ENCODE measurements at places on chromosomes 6 and 20. TPM values are rescaled to one million over a fixed set of nuclear protein-coding genes. Genes with fewer than 3 reads are reported as not detected.
A peak's percentile ranks its signal among the peaks of the same experiment; 100 is the strongest.

Gene SLC22A3
- not detected for total RNA-seq

Gene FOXF2
- not detected for total RNA-seq

Gene TTLL9
- total RNA-seq = 2.9 TPM

Gene ERVFRD-1
- total RNA-seq = not detected

Gene ECT2L
- not detected for total RNA-seq

Gene GGTLC1
- total RNA-seq = not detected

Gene LAMA4
- 14.7 TPM for total RNA-seq

Gene IL20RA
- not detected for total RNA-seq

Gene FOXA2
- total RNA-seq = 0.09 TPM

Gene DEFB132
- total RNA-seq = not detected

GRCh38 chr6:136772685-136773472 is 19.4 kb downstream of the MAP3K5 start:
- no peak for DNase-seq

- DNase-seq = no peak
These were observed 822.7 kb downstream of the GRIK2 start for GRCh38 chr6:102216232-102216631.

DNA sequence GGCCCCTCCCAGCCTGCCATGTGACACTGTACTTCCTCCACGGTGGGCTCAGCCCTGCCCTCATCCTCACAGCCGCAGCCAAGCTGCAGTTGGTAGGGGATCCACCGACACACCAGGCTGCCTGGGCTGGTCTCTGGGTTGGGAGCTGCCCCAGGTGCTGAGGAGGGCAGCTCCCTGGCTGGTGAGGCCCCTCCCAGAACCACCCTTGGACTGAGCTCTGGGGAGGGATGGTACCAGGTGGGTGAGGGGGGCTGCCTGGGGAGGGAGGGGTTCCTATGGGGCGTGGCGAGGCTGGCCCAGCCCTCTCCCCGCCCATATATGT is 185 bp upstream of the TNFRSF6B start:
- no peak for DNase-seq

GRCh38 chr6:106134906-106135634 is 48.9 kb downstream of the PRDM1 start:
- DNase-seq = no peak

GRCh38 chr6:149064660-149065015 is 252.9 kb upstream of the TAB2 start:
- DNase-seq = no peak

DNA sequence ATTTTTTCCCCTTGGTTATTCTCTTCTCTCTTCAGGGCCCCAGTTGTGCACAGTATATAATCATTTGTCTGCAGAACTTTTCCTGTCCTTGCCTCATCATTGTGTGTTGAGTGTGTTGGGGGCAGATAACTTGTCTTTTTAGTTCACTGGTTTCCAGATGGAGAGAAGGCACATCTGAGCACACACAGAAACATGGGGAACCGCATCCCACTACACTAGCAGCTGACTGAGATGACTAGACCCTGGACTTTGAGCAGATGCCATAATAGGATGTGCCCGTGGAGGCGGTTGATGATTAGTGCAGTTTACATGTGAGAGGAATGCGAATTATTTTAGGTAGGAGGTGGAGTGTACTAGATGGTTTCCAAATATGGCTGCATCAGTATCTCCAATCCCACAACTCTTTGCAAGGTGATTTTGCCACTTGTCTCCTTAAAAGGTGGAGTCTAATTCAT is 26.5 kb upstream of the SH3BGRL2 start:
- no peak for DNase-seq

DNA sequence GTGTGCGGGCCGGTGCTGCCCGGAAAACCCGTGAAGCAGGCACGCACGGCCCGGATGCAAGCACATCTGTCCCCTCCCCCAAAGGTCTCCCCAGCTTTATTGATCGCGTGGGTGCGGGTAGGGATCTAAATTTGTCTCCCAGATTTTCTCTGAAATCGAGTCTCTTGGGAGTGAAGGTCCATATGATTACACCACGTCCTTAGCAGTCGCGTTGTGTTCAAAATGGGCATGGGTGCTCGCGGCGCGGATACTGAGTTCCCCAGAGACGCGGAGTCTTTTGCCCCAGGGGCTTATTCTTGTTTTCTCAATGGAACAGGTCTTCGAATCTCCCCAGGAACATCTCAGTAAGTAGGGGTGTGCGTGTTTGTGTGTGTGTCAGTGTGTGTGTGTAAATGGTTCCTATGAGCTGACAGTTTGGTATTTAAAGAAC is 2.8 kb upstream of the ZNF292 start:
- DNase-seq = peak; percentile 6

GRCh38 chr6:90411292-90411781 is 114.7 kb upstream of the BACH2 start:
- DNase-seq = no peak

GRCh38 chr6:142485256-142485655 is 183.4 kb downstream of the ADGRG6 start:
- no peak for DNase-seq

GRCh38 chr6:82246802-82247504 is 591 bp downstream of the IBTK start:
- DNase-seq = peak; percentile 60

DNA sequence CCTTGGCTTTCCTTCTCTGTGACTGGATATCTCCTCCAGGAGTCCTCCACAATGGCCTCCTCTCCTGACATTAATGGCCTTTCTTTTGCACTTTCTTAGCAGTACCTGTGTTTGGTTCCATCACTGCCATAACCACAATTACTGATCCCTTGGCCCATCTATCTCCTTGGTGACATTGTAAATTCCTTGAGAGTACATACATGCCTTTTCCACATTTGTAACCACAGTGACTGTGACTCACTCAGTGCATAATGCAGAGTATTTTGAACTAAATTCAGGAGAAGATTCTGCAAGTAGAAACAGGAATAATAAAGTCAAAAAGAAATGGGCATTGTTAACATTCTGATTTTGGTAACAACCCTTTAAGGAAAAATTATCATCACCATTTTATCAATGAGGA is 197.2 kb upstream of the SOX4 start:
- DNase-seq = no peak

- DNase-seq = no peak
These were observed 1.3 kb downstream of the CEP85L start for GRCh38 chr6:118649918-118650581.

DNA sequence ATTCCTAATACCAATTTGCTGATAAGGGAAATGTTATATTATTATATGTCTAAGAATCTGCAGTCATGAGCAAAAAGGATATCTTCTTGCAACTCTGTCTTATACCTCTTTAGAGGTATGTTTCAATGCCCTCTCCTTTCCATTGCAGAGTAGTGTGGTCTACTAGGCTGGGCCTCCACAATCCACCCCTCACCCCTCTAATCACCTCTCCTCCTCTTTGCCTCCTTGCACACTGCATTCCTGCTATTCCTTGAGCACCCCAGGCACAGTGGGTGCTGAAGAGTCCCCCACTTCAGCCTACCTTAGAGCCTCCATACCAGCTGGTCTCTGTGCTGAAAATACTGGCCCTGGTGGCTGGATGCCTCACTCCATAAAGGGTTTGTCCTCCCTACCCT is 26.9 kb downstream of the ARMC2 start:
- no peak for DNase-seq

GRCh38 chr6:109096208-109096607 is 901 bp downstream of the CEP57L1 start:
- DNase-seq = no peak

DNA sequence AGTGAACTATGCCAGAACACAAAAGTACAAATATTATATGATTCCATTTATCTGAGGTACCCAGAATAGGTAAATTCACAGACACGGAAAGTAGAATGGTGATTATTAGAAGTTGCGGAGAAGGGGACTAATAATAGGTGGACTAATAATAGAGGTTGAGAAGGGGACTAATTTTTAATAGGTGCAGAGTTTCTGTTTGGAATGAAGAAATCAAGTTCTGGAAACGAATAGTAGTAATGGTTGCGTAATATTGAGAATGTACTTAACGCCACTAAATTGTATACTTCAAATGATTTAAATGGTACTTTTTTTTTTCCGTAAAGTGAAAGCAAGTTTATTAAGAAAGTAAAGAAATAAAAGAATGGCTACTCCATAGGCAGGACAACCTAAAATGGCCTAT is 33.2 kb downstream of the B4GALT5 start:
- no peak for DNase-seq

GRCh38 chr6:29924731-29925130 is 17.6 kb upstream of the HLA-A start:
- DNase-seq = no peak

DNA sequence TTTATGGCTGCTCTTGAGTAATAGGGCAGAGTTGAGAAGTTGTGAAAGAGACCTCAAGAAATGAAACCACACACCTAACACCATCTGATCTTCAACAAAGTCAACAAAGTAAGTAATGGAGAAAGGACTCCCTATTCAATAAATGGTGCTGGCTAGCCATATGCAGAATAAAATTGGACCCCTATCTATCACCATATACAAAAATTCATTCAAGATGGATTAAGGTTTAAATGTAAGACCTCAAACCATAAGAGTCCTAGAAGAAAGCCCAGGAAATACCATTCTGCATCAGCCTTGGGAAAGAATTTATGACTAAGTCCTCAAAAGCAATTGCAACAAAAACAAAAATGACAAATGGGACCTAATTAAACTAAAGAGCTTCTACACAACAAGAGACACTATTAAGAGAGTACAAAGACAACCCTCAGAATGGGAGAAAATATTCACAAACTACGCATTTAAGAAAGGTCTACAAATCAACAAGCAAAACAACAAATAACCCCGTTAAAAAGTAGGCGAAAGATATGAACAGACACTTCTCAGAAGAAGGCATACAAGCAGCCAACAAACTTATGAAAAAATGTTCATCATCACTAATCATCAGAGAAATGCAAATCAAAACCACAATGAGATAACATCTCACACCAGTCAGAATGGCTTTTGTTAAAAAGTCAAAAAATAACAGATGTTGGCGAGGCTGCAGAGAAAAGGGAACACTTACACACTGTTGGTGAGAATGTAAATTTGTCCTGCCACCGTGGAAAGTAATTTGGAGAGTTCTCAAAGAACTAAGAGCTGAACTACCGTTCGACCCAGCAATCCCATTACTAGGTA is 4.0 kb downstream of the MAP3K5 start:
- no peak for DNase-seq
